CD14-positive monocyte (primary cell): ENCODE measurements at places on chromosomes 6 and 20.

- DNase-seq: no peak
Measured at GRCh38 chr6:160734627-160735026, 32.6 kb downstream of the PLG start.

GRCh38 chr20:5797843-5798462 lies 47.8 kb downstream of the SHLD1 start:
- DNase-seq: peak; percentile 37

- no peak for DNase-seq
Measured at GRCh38 chr20:51156041-51156982, 133.4 kb upstream of the KCNG1 start.

- DNase-seq: no peak
Measured at GRCh38 chr6:89385156-89385667, 26.9 kb downstream of the RRAGD start.

GRCh38 chr20:17622086-17622850 lies 52.4 kb downstream of the DSTN start:
- DNase-seq: no peak

GRCh38 chr6:3446184-3446583 lies 10.7 kb downstream of the SLC22A23 start:
- no peak for DNase-seq

- DNase-seq: no peak
Measured at GRCh38 chr20:60583741-60584140, 625.5 kb downstream of the CDH26 start.

GRCh38 chr6:30450548-30450908 lies 38.8 kb upstream of the HLA-E start:
- no peak for DNase-seq

- peak; percentile 2 for DNase-seq
Measured at GRCh38 chr20:3782597-3782996, 1.3 kb upstream of the SPEF1 start.

GRCh38 chr6:11233673-11234573 lies 1.5 kb upstream of the NEDD9 start:
- DNase-seq: no peak

DNA sequence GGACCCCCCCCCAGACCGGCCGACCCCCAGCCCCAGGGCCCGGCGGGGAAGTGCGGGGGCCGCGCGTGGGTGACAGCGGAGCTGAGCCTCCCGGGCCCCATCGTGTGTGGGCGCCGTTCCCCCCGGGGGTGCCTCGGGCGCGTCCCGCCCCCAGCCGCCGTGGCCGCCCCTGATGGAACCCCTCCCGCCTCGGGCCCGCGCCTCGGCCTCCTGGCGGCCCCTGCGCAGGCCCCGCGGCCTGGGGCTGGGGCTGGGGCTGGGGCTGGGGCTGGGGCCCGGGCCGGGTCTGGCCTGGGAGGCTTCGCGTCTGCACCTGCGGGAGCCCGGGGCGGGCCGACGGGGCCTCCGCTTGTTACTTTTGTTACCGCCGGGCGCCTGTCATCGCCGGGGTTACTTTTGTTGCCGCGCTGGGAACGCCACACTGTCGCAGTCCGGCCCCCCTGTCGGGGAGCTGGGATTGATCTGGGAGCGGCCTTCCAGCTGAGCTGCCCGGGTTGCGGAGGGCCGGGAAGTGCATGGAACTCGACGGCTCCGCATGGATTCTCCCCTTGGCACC lies 598 bp downstream of the OGFR start:
- DNase-seq: no peak

GRCh38 chr20:40766790-40767614 lies 78.0 kb upstream of the MAFB start:
- DNase-seq: no peak

DNA sequence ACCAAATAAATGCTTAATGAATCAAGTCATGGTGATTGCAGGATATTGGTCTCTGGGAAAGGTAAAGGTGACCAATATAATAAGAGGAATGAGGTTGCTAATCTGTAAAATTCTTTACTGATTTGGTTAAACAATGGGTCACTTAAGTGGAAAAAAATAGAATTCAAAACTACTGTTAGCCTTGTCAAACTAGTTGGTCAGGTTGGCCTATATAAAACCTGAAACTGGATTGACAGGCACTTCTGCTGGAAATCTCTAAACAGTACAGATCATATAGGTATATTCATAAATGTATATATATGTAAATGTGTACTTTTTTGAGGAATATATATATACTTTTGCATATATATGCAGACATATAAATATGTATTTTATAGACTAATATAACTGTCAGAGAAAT lies 19.7 kb downstream of the PLCB4 start:
- no peak for DNase-seq

DNA sequence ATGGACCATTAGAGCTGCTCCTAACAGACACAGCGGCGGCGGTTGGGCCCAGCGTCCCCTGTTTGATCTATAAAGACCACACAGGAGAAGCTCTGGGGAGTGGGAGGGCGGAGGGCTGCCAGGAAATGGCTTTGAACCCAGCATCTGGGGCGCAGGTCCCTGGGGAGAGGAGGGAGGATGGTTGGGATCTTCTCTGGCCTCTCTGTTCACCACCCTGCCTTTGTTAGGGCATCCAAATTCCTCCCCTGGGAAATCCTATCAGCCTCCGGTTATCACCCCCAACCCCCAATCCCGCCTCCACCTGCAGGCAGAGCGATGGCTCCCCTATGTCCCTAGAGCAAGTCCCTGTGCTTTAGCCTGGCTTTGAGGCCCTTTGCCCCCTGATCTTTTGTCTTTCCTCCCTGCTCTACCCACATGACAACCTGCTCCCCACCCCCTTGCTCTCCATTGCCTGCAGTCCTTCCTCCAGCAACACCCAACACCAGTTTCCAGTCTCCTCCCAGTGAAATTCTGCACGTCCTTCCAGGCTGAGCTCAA lies 7.1 kb downstream of the XKR7 start:
- no peak for DNase-seq

GRCh38 chr6:121680058-121680457 lies 244.6 kb downstream of the GJA1 start:
- no peak for DNase-seq

DNA sequence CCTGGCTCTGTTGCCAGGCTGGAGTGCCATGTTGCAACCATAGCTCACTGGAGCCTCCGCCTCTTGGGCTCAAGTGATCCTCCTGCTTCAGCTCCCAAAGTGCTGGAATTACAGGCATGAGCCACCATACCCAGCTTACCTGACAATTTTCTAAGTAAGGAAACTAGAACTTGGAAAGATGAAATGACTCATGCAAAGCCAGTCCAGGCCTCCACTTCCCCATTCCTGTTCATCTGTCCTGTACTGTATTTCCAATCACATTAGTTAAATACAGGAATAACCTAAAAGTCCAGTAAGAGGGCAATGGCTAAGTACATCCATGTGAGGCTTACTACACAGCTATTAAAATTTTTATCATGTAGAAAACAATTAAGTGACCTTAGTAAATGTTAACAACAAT lies 8.3 kb upstream of the ADGB start:
- DNase-seq: peak; percentile 65

DNA sequence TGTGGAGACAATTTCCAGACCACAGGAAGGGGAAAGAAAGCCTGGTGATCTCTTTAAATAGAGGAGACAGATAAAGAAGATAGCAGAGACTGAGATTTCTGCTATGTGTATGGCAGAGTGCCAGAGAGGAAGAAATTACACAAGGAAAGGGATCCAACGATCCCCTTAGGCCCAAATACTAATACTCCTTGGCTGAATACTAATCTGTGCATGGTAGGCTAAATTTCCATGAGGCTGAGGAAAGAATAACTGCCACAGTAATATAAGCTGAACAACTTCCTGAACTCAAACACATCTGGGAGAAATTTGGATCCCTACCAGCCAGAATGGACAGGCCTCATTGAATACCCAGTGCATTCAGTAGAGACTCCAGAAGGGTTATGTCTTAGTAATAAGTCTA lies 83.3 kb upstream of the TNFAIP3 start:
- DNase-seq: no peak

GRCh38 chr6:39812853-39813533 lies 20.8 kb downstream of the DAAM2 start:
- no peak for DNase-seq

- DNase-seq: no peak
Measured at GRCh38 chr6:161415302-161415855, 141.5 kb upstream of the AGPAT4 start.

- no peak for DNase-seq
Measured at GRCh38 chr6:142210606-142211005, 63.5 kb downstream of the VTA1 start.
